NCI-H146 (cell line): ENCODE measurements at places on chromosomes 5 and 9.

GRCh38 chr5:57298985-57299491 lies 125.2 kb downstream of the GPBP1 start:
- peak; percentile 34 for DNase-seq

DNA sequence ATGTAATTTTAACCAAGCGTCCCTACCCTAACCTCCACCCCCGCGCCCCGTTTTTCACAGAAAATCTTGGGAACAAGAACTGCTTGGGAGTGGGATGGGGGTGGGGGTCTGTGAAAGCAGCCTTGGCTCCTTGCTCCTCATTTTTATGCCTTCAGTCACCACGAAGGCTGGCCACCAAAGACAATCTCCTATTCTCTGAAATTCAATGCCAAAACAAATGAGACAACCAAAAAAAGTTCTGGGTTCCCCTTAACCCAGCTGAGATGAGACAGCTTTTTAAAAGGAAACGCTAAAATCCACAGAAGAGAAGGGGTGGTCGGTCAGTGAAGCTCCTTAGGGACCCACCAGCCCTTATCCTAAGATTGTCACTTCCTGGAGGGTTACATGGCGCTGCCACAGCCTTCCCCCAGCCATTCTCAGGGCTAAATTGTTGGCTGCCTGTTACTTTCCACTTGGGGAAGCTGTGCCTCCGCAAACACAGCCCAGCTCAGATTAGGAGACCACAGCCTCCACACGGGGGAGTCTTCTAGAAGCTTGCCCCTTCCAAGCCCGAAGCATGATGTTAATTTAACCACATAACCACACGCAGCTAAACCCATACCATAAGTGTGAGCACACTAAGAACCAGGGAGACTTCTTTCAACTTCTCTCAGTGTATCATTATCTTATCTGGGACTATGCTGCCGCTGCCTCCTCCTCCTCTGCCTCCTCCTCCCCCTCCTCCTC lies 136.3 kb downstream of the FOXD1 start:
- DNase-seq = no peak

- no peak for DNase-seq
Measured at GRCh38 chr5:129960831-129961230, 56.6 kb downstream of the CHSY3 start.

- no peak for DNase-seq
Measured at GRCh38 chr9:115263371-115264075, 145.6 kb upstream of the TNC start.

- no peak for DNase-seq
Measured at GRCh38 chr5:54610197-54610944, 92.8 kb downstream of the SNX18 start.

- DNase-seq = no peak
Measured at GRCh38 chr5:83780699-83781350, 60.2 kb upstream of the HAPLN1 start.

DNA sequence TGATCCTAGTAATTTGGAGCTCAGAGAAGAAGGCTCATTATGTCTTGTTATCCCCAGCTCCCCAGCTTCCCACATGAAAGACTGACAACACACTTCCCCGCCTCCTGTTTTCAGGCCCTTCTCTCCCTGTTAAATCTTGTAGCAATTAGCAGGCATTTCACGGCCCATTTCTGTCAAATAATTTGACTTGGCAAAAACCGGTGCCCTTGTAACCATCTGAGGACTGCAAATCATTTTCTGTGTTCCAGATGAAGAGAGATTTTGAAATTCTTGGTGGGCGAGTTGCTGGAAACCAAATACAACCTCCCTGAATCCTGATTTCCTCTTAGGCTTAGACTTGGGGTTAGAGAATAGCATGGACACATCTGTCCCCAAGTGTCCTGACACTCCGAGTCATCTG lies 109.7 kb downstream of the MSX2 start:
- no peak for DNase-seq

DNA sequence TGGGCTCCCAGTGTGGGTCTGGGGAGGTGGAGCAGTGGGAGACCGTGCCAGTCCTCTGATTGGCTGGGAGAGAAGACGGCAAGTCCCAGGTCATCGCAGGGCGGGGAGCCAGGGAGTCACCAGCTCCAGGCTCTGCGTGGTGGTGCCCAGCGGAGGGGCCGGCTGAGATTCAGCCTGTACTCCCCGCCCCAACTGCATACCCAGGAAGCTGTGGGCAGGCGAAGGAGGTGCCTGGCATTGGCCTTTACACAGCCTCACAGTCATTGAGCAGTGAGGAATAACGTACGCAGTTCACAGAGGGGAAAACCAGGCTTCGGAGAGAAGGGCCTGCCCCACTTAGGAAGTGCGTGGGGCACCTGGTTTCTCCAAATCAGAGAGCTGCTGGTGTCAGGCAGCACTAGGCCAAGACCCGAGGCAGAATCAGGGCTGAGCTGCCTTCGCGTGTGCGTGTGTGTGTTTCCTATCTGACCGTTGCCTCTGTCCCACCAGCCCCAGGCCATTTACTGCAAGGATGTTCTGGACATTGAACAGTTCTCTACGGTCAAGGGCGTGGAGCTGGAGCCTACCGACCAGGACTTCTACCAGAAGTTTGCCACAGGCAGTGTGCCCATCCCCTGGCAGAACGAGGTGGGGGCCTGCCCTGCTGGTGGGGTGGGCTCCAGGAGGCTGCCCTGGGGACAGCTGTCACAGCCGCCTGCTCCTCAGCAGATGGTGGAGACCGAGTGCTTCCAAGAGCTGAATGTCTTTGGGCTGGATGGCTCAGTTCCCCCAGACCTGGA lies 6.2 kb upstream of the PRR7 start:
- DNase-seq = no peak

- DNase-seq = no peak
Measured at GRCh38 chr5:135131801-135132680, 98.0 kb upstream of the PITX1 start.

GRCh38 chr5:32225445-32225844 lies 51.3 kb upstream of the GOLPH3 start:
- no peak for DNase-seq

- DNase-seq = no peak
Measured at GRCh38 chr9:125110464-125110863, 32.9 kb downstream of the SCAI start.

DNA sequence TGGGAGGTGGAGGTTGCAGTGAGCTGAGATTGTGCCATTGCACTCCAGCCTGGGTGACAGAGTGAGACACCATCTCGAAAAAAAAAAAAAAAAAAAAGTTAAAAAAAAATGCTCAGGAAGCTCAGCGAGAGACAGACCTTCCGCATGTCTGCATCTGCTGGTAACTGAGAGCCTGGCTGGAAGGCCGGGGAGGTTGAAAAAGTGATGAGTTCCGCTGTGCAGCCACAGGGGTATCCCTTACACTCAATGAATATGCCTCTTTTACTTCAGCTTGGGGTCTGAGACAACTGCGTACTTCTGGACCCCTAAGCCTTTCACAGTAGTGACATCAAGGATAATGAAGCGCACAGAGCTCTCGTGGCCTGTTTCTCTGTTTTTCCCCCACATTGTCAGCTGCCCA lies 179.9 kb upstream of the KLF4 start:
- no peak for DNase-seq

DNA sequence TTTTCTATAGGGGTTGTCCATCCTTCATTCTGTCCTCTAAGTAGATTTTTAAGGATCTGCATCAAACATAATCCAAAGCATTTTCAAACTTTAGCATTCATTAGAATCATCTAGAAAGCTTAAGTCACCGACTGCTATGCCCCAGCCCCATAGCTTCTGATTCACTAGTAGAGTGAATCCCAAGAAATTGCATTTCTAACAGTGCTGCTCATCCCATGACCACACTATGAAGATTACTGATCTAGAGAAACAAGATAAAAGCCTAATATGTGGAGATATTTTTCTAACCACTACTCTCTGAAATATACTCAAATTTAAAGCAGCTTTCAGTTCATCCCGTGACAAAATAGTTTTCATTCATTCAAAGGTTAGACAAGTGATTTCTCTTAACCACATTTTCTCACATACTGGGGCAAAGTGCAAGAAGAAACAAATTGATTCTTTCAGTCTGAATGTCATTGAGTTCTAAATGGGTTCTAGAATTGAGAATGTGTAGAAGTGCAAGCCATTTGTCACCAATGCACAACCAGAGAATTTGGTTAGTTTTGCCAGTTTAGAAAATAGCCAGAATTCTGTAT lies 286.9 kb upstream of the CD180 start:
- DNase-seq = no peak

GRCh38 chr5:137453483-137454080 lies 45.5 kb downstream of the SPOCK1 start:
- no peak for DNase-seq

GRCh38 chr5:172361566-172362238 lies 78.1 kb upstream of the UBTD2 start:
- no peak for DNase-seq

- no peak for DNase-seq
Measured at GRCh38 chr9:128370367-128370751, 815 bp upstream of the URM1 start.

DNA sequence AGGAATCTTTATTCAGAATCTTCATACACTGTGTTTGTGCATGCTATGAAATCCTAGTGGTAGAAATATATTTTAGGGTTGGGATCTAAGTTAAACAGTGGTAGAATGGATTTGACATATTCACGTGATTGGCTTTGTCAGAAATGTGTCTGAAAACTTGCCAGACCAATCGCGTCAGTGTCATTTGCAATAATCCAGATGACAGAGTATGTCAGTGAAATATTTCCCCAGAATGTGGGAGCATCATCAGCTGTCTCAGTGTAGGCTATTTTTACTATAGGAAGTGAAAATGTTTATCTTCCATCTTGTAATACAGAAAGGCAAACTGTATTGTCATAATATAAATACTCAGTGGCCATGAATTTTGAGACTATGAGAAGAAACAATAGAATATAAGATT lies 220.6 kb upstream of the EDIL3 start:
- no peak for DNase-seq

DNA sequence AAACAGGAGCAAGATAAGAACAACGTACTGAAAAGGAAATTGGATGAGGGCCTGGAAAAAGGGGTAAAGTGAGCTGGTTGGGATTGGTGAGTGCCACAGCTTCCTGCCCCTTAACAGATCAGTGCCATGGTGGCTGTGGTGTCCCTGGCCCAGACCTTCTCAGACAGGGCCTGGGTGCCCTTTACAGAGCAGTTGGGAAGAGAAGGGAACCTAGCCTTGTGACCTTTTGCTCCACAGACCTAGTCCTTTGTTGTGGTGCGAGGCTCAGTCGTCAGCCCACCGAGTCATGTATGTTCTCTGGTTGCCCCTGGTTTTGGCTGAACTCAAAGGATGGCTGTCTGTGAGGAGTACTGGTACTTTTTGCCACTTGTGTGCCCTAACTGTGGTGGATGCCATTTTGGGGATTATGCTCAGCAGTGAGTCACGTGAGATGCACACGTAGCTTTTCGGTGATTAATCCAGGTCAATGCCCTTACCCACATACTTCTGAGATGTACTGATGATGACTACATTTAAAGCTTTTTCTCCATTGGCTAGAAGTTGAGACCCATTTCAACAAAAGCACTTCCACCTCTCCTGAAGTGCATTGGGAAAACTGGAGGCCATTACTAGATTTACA lies 48.4 kb downstream of the EXOSC2 start:
- no peak for DNase-seq

DNA sequence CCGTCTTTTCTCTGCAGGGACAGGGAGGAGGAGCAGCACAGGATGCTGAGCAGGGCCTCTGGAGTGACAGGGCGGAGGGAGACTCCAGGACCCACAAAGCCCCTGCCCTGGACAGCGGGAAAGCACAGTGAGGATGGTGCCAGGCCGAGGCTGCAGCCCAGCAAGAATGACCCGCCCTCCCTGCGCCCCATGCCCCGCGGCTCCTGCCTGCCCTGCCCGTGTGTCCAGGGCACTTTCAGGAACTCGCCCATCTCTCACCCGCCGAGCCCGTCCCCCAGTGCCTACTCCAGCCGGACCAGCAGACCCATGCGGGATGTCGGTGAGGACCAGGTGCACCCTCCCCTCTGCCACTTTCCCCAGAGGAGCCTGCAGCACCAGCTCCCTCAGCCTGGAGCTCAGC lies 9.1 kb upstream of the EXOC3 start:
- no peak for DNase-seq
